ENCODE measurements at places on chromosomes 12 and 14.

DNA sequence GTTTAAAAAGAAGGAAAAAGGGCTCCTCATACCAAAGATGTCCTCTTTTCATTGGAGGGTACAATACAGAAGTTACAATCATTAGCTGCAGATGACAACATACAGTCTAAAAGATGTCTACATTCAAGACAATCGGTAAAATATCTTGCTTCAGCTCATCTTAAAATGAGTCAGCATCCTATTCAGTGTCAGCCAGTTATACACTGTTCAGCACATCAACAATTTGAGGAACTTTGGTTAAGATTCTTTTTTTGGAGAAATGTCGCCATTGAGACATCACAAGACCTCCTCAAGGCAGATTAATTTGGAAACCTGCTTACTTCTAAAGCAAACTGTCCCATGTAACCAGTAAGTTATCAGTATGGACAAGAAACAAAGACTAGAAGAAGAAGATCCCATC lies 100.7 kb upstream of the SLC38A4 start:
- DNase-seq = no peak
- no peak overlapping the region for H3K27ac ChIP-seq
- no peaks in the 10 kb centered on the region for H3K27me3 ChIP-seq
- no peaks in the 10 kb centered on the region for H3K4me1 ChIP-seq

DNA sequence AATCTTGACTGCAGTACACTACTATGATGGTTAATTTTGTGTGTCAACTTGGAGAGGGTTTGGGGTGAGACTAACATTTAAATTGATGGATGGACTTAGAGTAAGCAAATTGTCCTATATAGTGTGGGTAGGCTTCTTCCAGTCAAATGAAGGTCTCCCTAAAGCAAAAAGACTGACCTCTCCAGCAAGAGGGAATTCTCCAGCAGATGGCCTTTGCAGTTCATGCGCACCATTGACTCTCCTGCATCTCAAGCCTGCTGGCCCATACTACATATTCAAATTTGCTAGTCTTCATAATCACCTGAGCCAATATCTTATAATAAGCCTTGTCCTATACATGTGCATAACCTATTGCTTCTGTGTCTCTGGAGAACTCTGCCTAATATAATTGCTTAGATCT lies 260.2 kb downstream of the RERGL start:
- no peak overlapping the region for H3K4me3 ChIP-seq
- no peaks in the 10 kb centered on the region for H3K27me3 ChIP-seq
- H3K27ac ChIP-seq = no peak overlapping the region
- no peaks in the 10 kb centered on the region for H3K36me3 ChIP-seq
- no peak for DNase-seq

DNA sequence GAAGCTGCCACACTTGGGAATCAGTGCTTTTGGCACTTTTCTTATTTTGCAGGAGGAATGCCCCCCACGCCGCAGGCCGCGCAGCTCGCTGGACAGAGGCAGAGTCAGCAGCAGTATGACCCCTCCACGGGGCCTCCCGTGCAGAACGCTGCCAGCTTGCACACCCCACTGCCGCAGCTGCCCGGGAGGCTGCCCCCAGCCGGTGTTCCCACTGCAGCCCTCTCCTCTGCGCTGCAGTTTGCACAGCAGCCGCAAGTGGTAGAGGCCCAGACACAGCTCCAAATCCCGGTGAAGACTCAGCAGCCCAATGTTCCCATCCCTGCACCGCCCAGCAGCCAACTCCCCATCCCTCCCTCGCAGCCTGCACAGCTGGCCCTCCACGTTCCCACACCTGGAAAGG lies 32.3 kb downstream of the EP400 start:
- H3K27me3 ChIP-seq = no peaks in the 10 kb centered on the region
- H3K4me1 ChIP-seq = no peaks in the 10 kb centered on the region
- no peak overlapping the region for H3K27ac ChIP-seq
- no peak for DNase-seq
- H3K4me3 ChIP-seq = no peak overlapping the region
- peaks cover 72% of the 10 kb centered on the region for H3K36me3 ChIP-seq

- peaks cover 4% of the 10 kb centered on the region for H3K36me3 ChIP-seq
- H3K4me3 ChIP-seq = no peak overlapping the region
- no peaks in the 10 kb centered on the region for H3K4me1 ChIP-seq
- no peak overlapping the region for H3K27ac ChIP-seq
- no peaks in the 10 kb centered on the region for H3K27me3 ChIP-seq
- DNase-seq = no peak
Measured at GRCh38 chr12:69563166-69563762, 22.0 kb upstream of the CCT2 start.

GRCh38 chr14:87065366-87065765 lies 927.6 kb downstream of the GALC start:
- H3K27ac ChIP-seq = no peak overlapping the region
- H3K36me3 ChIP-seq = no peaks in the 10 kb centered on the region
- H3K4me3 ChIP-seq = no peak overlapping the region
- DNase-seq = no peak
- H3K4me1 ChIP-seq = no peaks in the 10 kb centered on the region

GRCh38 chr12:64679487-64680001 lies 69.2 kb downstream of the RASSF3 start:
- peak overlapping the region; percentile 7 for H3K4me3 ChIP-seq
- H3K4me1 ChIP-seq = peaks cover 86% of the 10 kb centered on the region
- peak; percentile 54 for DNase-seq
- no peaks in the 10 kb centered on the region for H3K36me3 ChIP-seq
- peak overlapping the region; percentile 79 for H3K27ac ChIP-seq

- H3K27ac ChIP-seq = no peak overlapping the region
- no peaks in the 10 kb centered on the region for H3K4me1 ChIP-seq
- no peak overlapping the region for H3K4me3 ChIP-seq
Measured at GRCh38 chr12:122147514-122148290, 26.3 kb downstream of the IL31 start.

DNA sequence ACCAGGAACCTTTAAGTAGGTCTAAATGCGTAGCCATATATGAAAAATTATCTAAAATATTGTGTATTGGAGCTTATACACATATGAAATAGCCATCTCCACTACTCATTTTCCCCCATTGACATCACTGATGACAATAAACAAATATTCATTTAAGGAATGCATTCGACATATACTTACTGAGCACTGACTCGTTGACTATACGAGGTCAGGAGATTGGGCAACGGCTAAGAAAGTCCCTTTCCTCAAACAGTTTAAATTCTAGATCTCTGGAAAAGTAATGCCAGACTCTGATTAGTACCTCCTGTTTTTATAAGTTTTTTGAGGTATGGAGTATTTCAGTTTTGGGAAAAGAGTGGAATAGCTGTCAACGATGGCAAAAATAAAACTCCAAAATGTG lies 139.4 kb upstream of the DIO2 start:
- no peaks in the 10 kb centered on the region for H3K36me3 ChIP-seq
- no peaks in the 10 kb centered on the region for H3K4me1 ChIP-seq
- DNase-seq = no peak
- H3K27me3 ChIP-seq = no peaks in the 10 kb centered on the region
- H3K4me3 ChIP-seq = no peak overlapping the region
- no peak overlapping the region for H3K27ac ChIP-seq

GRCh38 chr14:24207104-24207551 lies 1.6 kb downstream of the TSSK4 start:
- DNase-seq = no peak
- H3K4me1 ChIP-seq = no peaks in the 10 kb centered on the region
- H3K27me3 ChIP-seq = no peaks in the 10 kb centered on the region
- H3K27ac ChIP-seq = no peak overlapping the region

GRCh38 chr12:53045696-53046045 lies 4.2 kb upstream of the TNS2 start:
- H3K36me3 ChIP-seq = no peaks in the 10 kb centered on the region
- H3K4me1 ChIP-seq = peaks cover 6% of the 10 kb centered on the region
- no peaks in the 10 kb centered on the region for H3K27me3 ChIP-seq
- no peak overlapping the region for H3K4me3 ChIP-seq
- H3K27ac ChIP-seq = no peak overlapping the region

- H3K36me3 ChIP-seq = no peaks in the 10 kb centered on the region
- H3K27ac ChIP-seq = no peak overlapping the region
- no peak for DNase-seq
- no peak overlapping the region for H3K4me3 ChIP-seq
- H3K4me1 ChIP-seq = no peaks in the 10 kb centered on the region
Measured at GRCh38 chr14:32310876-32311275, 18.2 kb upstream of the AKAP6 start.

- H3K36me3 ChIP-seq = no peaks in the 10 kb centered on the region
- H3K27me3 ChIP-seq = no peaks in the 10 kb centered on the region
- no peak overlapping the region for H3K27ac ChIP-seq
Measured at GRCh38 chr14:34111953-34112352, 161.1 kb upstream of the EGLN3 start.

- no peaks in the 10 kb centered on the region for H3K36me3 ChIP-seq
- peaks cover 51% of the 10 kb centered on the region for H3K4me1 ChIP-seq
- no peak for DNase-seq
- H3K4me3 ChIP-seq = peak overlapping the region; percentile 6
- peak overlapping the region; percentile 53 for H3K27ac ChIP-seq
- H3K27me3 ChIP-seq = no peaks in the 10 kb centered on the region
Measured at GRCh38 chr14:65206078-65206447, 103.7 kb upstream of the MAX start.

- no peak overlapping the region for H3K27ac ChIP-seq
- H3K4me3 ChIP-seq = no peak overlapping the region
- H3K36me3 ChIP-seq = no peaks in the 10 kb centered on the region
- DNase-seq = peak; percentile 72
Measured at GRCh38 chr12:132904718-132905328, 17.4 kb upstream of the CHFR start.

DNA sequence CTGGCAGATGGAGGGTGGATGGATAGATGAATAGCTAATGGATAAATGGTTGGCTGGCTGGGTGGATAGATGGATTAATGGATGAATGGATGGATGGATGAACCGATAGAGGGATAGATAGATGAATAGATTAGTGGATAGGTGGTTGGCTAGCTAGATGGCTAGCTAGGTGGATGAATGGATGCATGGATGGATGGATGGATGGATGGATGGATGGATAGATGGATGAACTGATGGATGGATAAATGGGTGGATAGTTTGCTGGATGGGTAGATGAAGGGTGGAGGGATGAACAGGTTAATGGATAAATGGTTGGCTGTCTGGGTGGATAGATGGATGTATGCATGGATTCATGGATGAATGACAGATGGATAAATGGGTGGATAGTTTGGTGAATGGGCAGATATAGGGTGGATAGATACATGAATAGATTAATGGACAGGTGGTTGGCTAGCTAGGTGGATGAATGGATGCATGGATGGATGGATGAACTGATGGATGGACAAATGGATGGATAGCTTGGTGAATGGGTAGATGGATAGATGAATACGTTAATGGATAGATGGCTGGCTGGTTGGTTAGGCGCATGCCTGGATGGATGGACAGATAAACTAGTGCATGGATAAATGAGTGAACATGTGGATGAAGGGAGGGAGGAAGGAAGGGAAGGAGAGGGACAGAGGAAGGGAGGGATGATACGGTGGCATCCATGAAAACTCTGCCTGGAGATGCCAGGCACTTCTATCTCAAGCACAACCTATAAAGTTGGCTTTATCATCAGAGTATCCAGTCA lies 8.1 kb downstream of the SERPINA9 start:
- H3K36me3 ChIP-seq = no peaks in the 10 kb centered on the region
- no peaks in the 10 kb centered on the region for H3K27me3 ChIP-seq
- no peak for DNase-seq
- H3K4me3 ChIP-seq = no peak overlapping the region

DNA sequence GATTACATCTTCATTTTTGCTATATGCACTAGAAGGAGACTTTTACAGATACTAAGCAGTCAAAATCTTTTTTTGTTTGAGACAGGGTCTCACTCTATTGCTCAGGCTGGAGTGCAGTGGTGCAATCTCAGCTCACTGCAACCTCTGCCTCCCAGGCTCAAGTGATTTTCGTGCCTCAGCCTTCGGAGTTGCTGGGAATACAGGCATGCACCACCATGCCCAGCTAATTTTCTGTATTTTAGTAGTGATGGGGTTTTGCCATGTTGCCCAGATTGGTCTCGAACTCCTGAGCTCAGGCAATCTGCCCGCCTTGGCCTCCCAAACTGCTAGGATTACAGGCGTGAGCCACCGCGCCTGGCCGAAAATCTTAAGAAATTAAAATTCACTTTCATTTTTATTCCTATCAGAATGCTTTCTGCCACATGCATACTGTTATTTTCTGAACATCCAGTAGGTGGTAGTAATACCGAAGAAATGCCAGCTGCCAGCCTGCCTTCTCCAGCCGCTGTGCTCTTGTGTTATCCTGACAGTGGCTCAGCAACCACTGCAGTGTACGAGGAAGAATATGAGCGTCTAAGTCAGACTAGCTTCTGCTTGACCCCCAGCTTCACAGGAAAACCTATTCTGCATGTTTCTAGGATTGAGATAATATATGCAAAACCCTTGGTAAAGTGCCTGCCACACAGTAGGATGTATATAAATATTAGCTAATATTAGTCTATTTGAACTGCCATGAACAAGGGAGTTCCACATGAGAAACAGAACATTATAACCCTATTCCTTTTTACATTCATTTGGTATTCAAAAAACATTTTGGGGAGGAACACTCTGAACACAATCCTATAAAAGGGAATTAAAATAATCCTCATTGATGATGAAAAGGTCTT lies 54.2 kb downstream of the RPAP3 start:
- DNase-seq = peak; percentile 26
- peak overlapping the region; percentile 27 for H3K4me3 ChIP-seq
- no peak overlapping the region for H3K27ac ChIP-seq
- no peaks in the 10 kb centered on the region for H3K36me3 ChIP-seq

- DNase-seq = peak; percentile 8
- no peaks in the 10 kb centered on the region for H3K36me3 ChIP-seq
- no peak overlapping the region for H3K4me3 ChIP-seq
- no peak overlapping the region for H3K27ac ChIP-seq
- no peaks in the 10 kb centered on the region for H3K27me3 ChIP-seq
- H3K4me1 ChIP-seq = no peaks in the 10 kb centered on the region
Measured at GRCh38 chr12:107309020-107309419, 215.7 kb upstream of the CRY1 start.

DNA sequence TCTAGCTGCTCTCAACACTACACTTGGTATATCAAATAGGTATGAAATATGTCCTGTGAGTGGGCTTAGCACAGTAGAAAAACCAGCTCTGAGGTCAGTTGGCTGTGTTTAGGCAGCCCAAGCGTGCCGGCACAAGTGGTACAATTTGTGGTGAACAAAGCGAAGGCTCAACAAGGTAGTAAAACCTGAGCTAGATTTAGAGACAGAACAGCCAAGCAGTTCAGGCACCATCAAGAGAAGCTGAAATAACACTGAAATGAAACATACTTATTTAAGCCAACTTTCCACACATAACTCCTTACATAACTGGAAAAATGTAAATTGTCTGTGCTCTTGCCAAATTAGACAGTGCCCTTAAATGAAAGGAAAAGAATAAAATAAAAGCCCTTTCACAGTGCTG lies 596.8 kb upstream of the FBXO33 start:
- H3K27me3 ChIP-seq = no peaks in the 10 kb centered on the region
- no peak overlapping the region for H3K27ac ChIP-seq
- no peak overlapping the region for H3K4me3 ChIP-seq

DNA sequence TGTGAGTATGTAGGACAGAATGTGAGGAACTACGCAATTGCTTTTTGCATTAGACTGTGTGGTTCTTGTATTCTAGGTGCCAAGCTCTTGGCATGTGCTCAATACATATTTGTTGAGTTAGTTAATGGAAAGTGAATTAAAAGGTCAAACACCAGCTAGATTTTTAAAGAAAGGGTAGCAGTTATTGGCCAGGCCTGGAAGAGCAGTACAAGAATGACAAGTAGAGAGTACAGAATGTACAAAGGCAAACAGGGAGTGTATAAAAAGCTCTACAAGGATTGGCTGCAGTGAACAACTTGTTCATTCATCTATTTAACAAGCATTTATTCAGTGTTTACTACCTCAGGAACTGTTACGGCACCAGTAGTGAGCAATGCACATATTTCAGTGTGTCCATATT lies 854.0 kb upstream of the SEL1L start:
- H3K4me3 ChIP-seq = no peak overlapping the region
- no peaks in the 10 kb centered on the region for H3K4me1 ChIP-seq
- H3K36me3 ChIP-seq = no peaks in the 10 kb centered on the region
- DNase-seq = no peak
- H3K27me3 ChIP-seq = no peaks in the 10 kb centered on the region
- H3K27ac ChIP-seq = no peak overlapping the region

All from effector memory CD4-positive, alpha-beta T cell (primary cell).